ENCODE measurements at places on chromosomes 2 and 18.

DNA sequence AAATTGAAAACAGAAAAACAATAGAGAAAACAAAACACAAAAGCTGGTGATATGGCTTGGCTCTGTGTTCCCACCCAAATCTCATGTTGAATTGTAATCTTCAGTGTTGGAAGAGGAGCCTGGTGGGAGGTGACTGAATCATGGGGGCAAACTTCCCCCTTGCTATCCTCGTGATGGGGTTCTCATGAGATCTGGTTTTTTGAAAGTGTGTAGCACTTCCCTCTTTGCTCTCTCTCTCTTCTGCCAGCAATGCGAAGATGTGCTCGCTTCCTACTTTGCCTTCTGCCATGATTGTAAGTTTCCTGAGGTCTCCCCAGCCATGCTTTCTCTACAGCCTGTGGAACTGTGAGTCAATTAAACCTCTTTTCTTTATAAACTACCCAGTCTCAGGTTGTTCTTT lies 112.3 kb upstream of the UXS1 start:
- no peak for DNase-seq

GRCh38 chr2:204187229-204188083 lies 250.9 kb downstream of the ICOS start:
- DNase-seq = no peak

DNA sequence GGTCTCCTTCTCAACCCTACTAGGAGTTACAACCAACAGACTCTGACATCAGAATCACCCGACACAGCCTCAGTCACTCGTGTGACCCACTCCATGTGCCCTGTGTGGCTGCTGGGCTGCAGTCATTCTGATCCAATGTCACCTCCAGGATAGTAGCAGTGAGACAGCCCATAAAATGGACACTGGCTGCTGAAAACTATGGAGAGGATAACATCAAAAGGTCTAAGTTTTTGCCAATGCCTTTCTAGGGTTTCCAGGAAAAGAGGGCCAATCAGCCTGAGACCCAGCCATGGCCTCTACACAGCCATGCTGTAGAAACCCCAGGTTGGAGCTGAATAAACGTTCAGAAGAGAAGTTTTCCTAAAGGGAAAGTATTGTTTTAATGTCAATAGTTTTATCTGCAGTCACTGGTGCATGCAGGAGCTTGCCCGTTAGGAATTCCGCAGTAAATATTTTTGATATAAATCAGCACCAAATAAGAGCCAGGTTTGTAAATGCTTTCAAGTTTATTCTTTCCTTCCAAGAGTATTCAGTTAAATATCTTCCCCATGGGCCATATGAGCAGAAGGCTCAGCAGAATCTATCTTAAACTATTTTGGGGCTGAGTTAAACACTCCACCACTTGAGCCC lies 92.2 kb upstream of the PID1 start:
- no peak for DNase-seq

DNA sequence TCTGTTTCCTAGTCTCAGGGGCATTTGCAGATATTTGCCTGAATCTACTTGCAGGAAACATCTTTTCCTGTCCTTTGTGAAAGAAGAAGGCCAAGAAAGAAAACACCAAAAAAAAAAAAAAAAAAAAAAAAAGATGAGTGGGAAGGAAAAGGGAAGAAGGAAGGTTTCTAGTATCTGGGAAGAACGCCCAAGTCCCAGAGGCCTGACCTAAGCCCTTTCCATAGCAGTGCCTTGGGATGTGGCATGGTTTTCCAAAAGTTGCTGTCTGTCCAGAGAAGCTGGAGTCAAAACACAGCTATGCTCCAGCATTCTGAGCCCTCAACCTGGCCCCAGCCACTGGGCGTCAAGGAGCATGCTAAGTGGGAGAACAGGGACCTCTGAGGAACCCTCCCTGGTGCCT lies 123.5 kb downstream of the INHBB start:
- DNase-seq = no peak

GRCh38 chr2:136058262-136058661 lies 59.7 kb downstream of the CXCR4 start:
- no peak for DNase-seq

- DNase-seq = no peak
Measured at GRCh38 chr2:100485396-100485795, 15.1 kb downstream of the NMS start.

DNA sequence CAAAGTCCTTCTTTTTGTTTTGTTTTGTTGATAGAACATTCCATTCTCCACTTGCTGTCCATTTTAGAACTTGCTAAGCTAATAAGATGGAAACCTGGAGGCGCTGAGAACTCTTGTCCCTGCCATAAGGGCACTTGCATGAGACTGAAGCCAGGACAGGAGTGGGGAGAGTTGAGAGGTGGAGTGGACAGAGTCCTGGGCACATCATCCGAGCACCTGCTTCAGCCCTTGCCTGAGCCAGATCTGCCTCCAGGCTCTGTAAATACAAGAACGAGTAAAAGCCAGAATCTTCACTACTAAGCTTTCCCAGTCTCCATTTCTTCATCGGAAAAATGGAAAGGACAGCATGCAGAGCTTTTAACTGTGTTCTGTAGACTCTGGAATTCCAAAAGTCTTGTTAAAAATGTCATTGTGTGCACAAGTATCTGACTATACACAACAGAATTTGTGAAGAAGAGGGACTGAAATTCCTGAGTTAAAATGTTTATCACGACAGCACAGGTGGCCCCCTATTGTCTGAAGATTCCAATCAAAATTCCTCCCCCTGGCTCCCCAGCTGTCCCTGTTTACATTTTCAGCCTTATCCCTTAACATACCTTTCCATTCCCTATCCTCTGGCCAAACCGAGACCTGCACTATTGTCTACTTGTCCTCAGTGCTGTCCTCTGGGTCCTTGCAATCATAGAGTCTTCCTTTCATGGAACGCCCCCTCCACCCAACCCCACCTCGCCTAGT lies 498.2 kb upstream of the TNP1 start:
- DNase-seq = no peak

DNA sequence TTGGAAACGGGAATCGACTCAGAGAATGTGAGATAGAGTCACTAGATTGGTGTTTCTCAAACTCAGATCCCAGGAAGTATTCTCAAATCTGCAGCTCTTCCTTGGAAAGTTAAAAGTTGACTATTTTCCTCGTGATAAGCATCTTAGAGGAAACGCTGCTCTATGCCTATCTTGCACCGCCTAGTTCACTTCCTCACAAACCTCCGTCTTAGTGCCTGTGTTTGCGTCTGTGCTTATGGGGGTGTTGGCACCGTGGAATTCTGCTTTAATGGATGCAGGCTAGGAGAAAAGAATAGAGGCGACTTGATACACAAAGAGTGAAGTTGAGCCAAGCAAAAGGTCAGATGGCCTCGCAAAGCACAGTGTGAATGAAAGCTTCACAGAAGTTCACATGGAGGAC lies 255.3 kb upstream of the ID2 start:
- no peak for DNase-seq

Measured in NCI-H146 (cell line).